Bladder microvascular endothelial cell (primary cell): ENCODE measurements at places on chromosomes 16 and 17. TPM values are rescaled to one million over a fixed set of nuclear protein-coding genes. Genes with fewer than 3 reads are reported as not detected.

CXCL16 gene
- total RNA-seq, result 1.3 and 2.6 TPM in 2 replicates

TPSB2 gene
- not detected in 2 replicates for total RNA-seq

GFER gene
- total RNA-seq, result 11.1 and 12.3 TPM in 2 replicates

DRC3 gene
- 0.49 and 2.3 TPM in 2 replicates for total RNA-seq

CIITA gene
- 0.06 and 0.49 TPM in 2 replicates for total RNA-seq
